Spinal cord (tissue), 10 donors: ENCODE measurements at places on chromosomes 12 and 14.

GRCh38 chr12:52438305-52439301, 4.4 kb upstream of the KRT75 start:
- H3K27me3 ChIP-seq: no peaks in the 10 kb centered on the region
- H3K27ac ChIP-seq: no peak overlapping the region
- no peak for DNase-seq
- no peaks in the 10 kb centered on the region for H3K36me3 ChIP-seq
- H3K4me3 ChIP-seq: no peak overlapping the region

DNA sequence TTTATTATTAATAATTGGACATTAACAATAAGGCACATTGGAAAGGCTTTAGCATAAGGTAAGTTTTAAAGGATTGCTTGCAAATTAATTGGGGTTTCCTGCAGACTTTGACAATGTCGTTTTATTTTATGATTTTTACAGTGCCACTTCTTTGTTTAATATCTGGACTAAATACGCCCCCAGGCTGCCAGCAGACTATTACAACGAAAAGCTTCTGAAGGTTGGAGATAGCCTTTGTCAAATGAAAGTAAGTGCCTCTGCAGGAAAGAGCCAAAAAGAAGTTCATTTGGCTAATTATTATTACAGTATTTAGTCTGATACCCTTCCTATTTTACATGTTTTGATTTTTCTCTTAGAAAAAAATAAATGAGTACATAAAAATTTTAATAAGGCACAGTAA, 11.3 kb downstream of the CFAP54 start:
- H3K4me3 ChIP-seq: no peak overlapping the region
- no peaks in the 10 kb centered on the region for H3K4me1 ChIP-seq
- no peaks in the 10 kb centered on the region for H3K27me3 ChIP-seq
- DNase-seq: no peak
- no peak overlapping the region for H3K27ac ChIP-seq

DNA sequence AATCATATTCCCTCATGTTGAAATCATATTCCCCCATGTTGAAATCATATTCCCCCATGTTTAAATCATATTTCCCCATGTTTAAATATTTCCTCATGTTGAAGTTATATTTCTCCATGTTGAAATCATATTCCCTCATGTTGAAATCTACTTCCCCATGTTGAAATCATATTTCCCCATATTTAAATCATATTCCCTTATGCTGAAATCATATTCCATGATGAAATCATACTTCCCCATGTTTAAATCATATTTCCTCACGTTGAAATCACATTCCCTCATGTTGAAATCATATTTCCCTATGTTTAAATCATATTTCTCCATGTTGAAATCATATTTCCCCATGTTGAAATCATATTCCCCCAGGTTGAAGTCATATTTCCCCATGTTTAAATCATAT, 34.6 kb upstream of the ADGRD1 start:
- H3K4me1 ChIP-seq: peaks cover 21% of the 10 kb centered on the region
- no peak for DNase-seq
- no peaks in the 10 kb centered on the region for H3K27me3 ChIP-seq

DNA sequence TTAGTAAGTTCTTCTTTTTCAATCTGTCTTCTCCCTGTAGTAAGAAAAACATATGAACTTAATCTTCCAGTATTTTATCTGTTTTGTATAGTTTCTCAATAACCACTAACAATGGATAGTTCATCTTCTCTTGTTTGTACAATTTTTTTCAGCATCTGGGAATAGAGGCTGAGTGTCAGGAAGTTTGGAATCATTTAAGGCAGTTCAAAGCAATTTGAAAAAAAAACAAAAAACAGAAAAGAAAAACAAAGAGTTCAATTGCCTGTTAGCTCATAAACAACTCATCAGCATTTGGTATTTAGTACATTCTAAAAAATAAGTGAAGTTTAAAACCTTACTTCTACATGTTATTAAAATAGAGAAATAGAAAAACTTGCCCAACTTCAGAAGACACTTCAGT, 116.8 kb downstream of the PLCZ1 start:
- no peaks in the 10 kb centered on the region for H3K27me3 ChIP-seq
- H3K36me3 ChIP-seq: no peaks in the 10 kb centered on the region
- H3K27ac ChIP-seq: no peak overlapping the region
- no peaks in the 10 kb centered on the region for H3K4me1 ChIP-seq
- DNase-seq: no peak

- no peaks in the 10 kb centered on the region for H3K4me1 ChIP-seq
- no peaks in the 10 kb centered on the region for H3K27me3 ChIP-seq
- no peak overlapping the region for H3K27ac ChIP-seq
- no peak overlapping the region for H3K4me3 ChIP-seq
- no peak for DNase-seq
These were observed 188.4 kb downstream of the PAH start for GRCh38 chr12:102728506-102729242.

DNA sequence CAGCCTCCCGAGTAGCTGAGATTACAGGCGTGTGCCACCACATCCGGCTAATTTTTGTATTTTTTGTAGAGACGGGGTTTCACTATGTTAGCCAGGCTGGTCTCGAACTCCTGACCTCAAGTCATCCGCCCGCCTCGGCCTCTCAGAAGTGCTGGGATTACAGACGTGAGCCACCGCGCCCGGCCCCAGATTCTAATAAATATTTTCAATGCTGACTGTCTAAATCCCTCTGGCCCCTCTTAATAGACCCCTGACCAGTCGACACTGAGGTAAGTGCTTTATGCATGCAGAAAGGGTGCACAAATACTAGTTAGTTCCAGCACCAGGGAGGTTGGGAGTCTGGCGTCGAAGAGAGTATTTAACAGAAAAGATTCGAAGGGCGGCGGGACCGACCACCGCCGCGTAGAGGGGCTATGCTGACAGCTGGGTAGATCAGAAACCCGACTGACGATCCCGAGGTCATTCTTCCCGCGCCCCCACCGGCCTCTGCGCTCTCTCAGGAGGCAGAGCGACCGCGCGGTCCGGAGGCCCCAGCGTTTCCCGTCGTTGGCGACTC, 1.1 kb upstream of the SPATS2 start:
- H3K27ac ChIP-seq: peak overlapping the region; percentile 99
- H3K27me3 ChIP-seq: no peaks in the 10 kb centered on the region

GRCh38 chr14:102775855-102776760, 1.1 kb upstream of the TRAF3 start:
- H3K4me1 ChIP-seq: peaks cover 16% of the 10 kb centered on the region
- H3K27ac ChIP-seq: peak overlapping the region; percentile 64
- DNase-seq: no peak
- H3K4me3 ChIP-seq: peak overlapping the region; percentile 9
- H3K36me3 ChIP-seq: no peaks in the 10 kb centered on the region
- H3K27me3 ChIP-seq: no peaks in the 10 kb centered on the region

GRCh38 chr12:64125913-64126312, 96.2 kb downstream of the KICS2 start:
- no peaks in the 10 kb centered on the region for H3K4me1 ChIP-seq
- H3K4me3 ChIP-seq: no peak overlapping the region
- peaks cover 10% of the 10 kb centered on the region for H3K36me3 ChIP-seq
- H3K27me3 ChIP-seq: no peaks in the 10 kb centered on the region
- H3K27ac ChIP-seq: no peak overlapping the region

- no peaks in the 10 kb centered on the region for H3K27me3 ChIP-seq
- H3K4me3 ChIP-seq: no peak overlapping the region
- peaks cover 2% of the 10 kb centered on the region for H3K4me1 ChIP-seq
- H3K27ac ChIP-seq: no peak overlapping the region
- DNase-seq: no peak
These were observed 129.5 kb downstream of the DAAM1 start for GRCh38 chr14:59317798-59318505.

DNA sequence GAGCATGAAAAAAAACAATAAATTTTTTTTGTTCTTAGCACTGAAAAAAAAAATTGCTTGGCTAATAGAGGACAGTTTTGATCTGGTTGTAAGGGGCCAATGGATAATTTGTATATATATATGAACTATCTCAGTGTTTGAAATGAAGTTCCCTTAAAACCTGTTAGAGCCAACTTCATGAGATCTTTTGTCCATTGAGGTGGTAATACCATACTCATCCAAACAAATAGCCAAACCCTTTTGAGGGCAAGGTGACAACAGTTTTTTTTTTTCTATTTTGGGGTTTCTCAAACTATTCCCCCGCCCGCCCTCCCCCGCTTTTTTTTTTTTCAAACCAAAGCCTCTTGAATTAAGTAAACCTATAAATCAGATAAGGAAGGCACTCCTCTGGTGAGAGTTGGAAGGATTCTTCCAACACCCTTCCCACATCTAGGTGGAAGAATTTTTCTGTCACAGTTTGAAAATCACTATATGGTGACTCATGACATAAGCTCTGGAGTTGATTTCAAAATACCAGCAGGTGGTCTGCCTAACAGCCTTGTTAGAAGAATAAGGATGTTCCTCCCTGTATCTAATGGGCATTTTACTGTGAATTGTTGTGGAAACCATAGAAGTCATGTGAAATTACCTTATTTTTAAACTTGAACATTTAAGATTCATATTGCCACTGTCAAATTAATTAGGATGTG, 10.2 kb downstream of the ARHGAP5 start:
- no peak for DNase-seq
- H3K4me1 ChIP-seq: no peaks in the 10 kb centered on the region
- no peak overlapping the region for H3K27ac ChIP-seq

- no peak overlapping the region for H3K4me3 ChIP-seq
- no peak overlapping the region for H3K27ac ChIP-seq
- H3K27me3 ChIP-seq: no peaks in the 10 kb centered on the region
These were observed 958.7 kb downstream of the FSCB start for GRCh38 chr14:43548368-43548767.

DNA sequence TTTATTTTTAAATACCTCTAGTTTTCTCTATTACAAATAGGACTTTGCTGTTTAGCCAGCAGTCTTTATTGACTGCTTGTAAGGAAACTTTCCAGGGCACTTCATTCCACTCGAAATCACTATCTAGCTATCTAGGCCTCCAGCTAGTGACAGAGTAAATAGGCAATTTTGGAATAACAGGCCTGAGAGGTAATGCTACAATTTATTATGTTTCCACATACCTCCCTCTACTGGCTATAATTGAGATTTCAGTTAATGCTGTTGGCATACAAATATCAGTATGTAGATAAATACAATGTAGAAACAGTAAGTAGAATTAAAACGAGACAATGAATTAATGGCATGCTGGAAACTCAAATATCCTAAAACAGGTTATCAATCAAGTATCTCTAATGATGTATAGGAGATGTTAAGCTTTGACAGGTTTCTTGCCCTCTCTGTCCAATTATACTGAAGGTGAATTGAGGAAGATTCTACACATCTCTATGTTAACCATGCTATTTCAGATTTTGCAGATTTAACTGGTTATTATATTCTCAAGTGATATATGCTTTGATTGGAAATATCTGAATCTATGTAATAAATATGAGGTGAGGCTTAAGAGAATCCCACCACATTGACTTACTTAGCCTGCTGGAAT, 7.2 kb downstream of the DTD2 start:
- peaks cover 5% of the 10 kb centered on the region for H3K36me3 ChIP-seq
- H3K27ac ChIP-seq: no peak overlapping the region
- H3K4me3 ChIP-seq: no peak overlapping the region
- no peaks in the 10 kb centered on the region for H3K4me1 ChIP-seq
- peak; percentile 61 for DNase-seq
- H3K27me3 ChIP-seq: no peaks in the 10 kb centered on the region

- H3K36me3 ChIP-seq: no peaks in the 10 kb centered on the region
- H3K4me1 ChIP-seq: peaks cover 16% of the 10 kb centered on the region
- H3K27me3 ChIP-seq: peaks cover 22% of the 10 kb centered on the region
- DNase-seq: no peak
These were observed 440 bp upstream of the ISM2 start for GRCh38 chr14:77498984-77499527.

DNA sequence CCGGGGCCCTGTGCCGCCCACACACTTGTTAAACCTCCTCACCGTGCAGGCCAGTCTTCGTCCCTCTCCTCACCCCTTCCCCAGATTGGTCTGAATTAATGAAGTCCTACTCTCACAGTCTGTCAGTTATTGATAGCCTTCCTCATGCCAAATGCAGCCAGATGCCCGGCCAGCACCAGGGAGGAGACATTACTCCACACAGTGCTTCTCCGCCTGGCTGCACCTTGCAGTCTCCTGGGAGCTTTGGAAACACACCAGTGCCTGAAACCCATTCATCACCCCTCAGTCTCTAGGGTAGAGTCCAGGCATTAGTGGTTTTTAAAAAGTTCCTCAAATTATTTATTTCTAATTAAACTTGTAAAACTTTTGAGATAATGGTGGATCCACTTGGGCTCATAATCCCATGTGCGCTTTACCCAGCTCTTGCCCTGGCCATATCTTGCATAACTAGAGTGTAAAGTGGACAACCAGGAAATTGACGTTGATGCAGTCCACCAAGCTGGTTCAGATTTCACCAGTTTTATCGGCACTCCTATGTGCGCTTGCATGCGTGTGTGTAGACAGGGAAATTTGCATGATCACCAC, 38.2 kb upstream of the TSPAN9 start:
- H3K4me1 ChIP-seq: peaks cover 41% of the 10 kb centered on the region
- no peak overlapping the region for H3K27ac ChIP-seq
- H3K27me3 ChIP-seq: no peaks in the 10 kb centered on the region
- no peak for DNase-seq

- no peak overlapping the region for H3K4me3 ChIP-seq
- no peaks in the 10 kb centered on the region for H3K27me3 ChIP-seq
- peaks cover 10% of the 10 kb centered on the region for H3K4me1 ChIP-seq
- no peak for DNase-seq
- H3K27ac ChIP-seq: no peak overlapping the region
- no peaks in the 10 kb centered on the region for H3K36me3 ChIP-seq
These were observed 48.3 kb downstream of the NFKBIA start for GRCh38 chr14:35355981-35356841.

- DNase-seq: peak; percentile 61
- peaks cover 56% of the 10 kb centered on the region for H3K4me1 ChIP-seq
- H3K27ac ChIP-seq: no peak overlapping the region
- no peak overlapping the region for H3K4me3 ChIP-seq
These were observed 5.5 kb upstream of the PAX9 start for GRCh38 chr14:36655963-36656686.

DNA sequence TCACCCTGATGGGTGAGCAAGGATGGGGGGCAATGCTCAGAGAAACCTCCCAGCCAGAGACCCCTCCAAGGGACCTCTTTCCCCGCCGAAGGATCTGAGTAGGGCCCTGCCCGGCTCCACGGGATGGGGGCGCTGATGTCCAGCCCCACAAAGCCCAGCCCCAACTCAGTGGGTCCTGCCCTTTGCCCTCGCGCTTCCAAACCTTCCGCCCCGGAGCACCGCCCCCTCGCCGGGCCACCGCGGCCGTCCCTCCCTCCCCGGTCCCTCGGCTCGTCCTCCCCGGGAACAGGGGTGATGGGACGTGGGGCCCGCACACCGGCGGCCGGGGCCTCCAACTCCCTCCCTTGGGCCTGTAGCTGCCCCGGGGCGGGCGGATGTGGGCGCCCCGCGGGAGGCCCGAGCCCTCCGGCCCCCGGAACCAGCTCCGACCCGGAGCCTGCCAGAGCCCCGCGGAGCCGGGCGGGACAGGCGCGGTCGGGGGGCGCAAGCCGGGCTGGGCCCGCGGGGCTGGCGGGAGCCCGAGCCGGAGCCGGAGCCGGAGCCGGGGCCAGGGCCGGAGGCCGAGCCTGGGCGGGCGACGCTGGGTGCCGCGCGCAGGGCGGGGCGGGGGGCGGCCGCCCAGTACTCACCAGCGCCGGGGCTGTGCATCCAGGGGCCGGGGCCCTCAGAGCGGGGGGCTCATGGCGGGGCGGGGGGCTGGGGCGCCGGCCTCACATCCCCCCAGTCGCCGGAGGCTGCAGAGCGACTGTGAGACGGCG, 386 bp downstream of the HDAC7 start:
- no peaks in the 10 kb centered on the region for H3K27me3 ChIP-seq
- peak overlapping the region; percentile 78 for H3K4me3 ChIP-seq
- H3K4me1 ChIP-seq: peaks cover 41% of the 10 kb centered on the region
- H3K27ac ChIP-seq: peak overlapping the region; percentile 88
- no peak for DNase-seq

GRCh38 chr12:122203301-122204166, at the start of gene B3GNT4:
B3GNT4 (plus strand) TSS chr12:122203709; CDS start chr12:122204619, 910 bp downstream.
- peaks cover 36% of the 10 kb centered on the region for H3K36me3 ChIP-seq
- peak; percentile 38 for DNase-seq
- peaks cover 39% of the 10 kb centered on the region for H3K27me3 ChIP-seq
- no peak within 1 kb of the TSS for H3K27ac ChIP-seq
- peak within 1 kb of the TSS; percentile 48 for H3K4me3 ChIP-seq
